Muscle of back (tissue), 13 donors: ENCODE measurements at places on chromosomes 4 and X.

- no peak for DNase-seq
Observed at GRCh38 chrX:15973946-15974345, 119.3 kb upstream of the AP1S2 start.

- no peak for DNase-seq
Observed at GRCh38 chr4:123597586-123597985, 201.0 kb downstream of the SPRY1 start.

DNA sequence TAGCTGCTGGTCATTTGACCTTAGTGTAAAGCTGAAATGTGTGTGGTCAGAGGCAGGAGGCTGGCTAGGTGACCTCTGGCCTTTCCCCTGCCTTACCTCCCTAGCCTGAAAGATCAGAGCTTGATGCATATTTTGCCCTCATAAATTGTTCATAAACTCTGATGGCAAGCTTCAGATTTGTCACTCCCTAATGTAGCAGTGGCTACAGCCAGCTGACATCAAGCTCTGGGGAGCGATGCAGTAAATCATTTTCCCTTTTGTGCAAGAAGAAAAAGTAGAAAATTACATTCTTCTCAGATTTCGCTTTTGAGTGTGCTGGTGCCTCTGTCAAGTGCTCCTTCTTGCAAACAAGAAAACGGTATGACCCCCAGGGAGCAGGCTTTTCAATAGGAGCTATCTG is 87.7 kb upstream of the MAGEA4 start:
- DNase-seq = no peak

GRCh38 chrX:140733766-140734342 is 24.3 kb downstream of the LINC00632 start:
- DNase-seq = peak; percentile 57

DNA sequence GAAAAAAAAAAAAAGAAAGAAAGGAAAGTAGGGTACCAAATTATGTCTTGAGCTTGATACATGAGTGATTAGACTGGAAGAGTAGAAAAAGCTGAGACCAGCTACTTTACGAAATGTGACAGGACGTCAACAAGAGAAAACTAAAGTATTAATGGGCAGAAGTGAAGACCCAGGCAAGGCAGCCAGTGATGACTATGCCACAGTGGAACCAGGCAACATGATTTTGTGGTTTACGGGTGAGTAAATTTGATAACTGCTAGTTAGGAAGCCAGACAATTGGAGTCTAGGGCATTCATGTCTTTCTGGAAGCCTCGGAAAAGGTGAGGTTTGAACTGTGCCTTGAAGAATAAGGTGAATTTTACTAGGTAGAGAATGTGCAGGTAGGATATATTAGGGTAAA is 326.4 kb downstream of the TENM3 start:
- DNase-seq = no peak

GRCh38 chr4:159046683-159047082 is 56.2 kb upstream of the RAPGEF2 start:
- no peak for DNase-seq

GRCh38 chr4:150379454-150379853 is 202.5 kb upstream of the MAB21L2 start:
- no peak for DNase-seq

DNA sequence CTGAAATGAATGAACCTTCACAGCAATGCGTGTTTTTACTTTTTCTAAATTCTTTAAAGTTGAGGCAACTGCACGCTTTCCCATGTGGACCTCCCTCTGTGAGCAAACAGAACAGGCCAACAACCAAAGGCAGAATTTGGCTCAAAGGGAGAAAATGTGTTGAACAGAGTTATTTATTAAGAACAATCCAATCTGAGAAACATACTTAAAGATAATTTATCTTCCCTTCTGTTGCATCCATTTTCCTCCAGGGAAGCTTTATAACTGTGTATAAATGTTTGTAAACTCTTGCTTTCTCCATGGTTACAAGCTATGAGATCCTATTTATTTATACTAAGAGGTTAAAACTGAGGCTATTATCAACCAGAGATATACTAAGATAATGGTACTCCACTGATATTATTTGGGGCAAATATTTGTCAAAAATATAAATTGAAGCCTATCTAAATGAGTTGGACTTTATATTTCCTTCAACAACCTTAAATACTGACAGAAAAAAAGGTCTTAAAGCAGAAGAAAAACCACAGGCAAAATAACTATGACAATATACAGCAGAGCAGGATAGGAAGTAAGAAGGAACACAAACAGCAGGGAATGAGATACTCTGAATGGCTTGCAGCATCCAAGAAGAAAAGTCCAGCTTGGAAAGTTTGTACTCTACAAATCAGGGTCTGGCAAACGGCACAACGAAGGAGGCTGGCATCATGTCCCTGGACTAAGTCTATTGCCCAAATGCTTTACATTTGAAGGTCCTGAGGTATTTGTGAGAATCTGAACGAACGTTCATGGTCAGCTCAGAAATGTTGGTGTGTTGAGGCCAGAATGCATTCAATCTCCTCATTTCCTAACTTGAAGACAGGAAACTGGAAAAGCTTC is 663.2 kb upstream of the INTU start:
- DNase-seq = peak; percentile 91

DNA sequence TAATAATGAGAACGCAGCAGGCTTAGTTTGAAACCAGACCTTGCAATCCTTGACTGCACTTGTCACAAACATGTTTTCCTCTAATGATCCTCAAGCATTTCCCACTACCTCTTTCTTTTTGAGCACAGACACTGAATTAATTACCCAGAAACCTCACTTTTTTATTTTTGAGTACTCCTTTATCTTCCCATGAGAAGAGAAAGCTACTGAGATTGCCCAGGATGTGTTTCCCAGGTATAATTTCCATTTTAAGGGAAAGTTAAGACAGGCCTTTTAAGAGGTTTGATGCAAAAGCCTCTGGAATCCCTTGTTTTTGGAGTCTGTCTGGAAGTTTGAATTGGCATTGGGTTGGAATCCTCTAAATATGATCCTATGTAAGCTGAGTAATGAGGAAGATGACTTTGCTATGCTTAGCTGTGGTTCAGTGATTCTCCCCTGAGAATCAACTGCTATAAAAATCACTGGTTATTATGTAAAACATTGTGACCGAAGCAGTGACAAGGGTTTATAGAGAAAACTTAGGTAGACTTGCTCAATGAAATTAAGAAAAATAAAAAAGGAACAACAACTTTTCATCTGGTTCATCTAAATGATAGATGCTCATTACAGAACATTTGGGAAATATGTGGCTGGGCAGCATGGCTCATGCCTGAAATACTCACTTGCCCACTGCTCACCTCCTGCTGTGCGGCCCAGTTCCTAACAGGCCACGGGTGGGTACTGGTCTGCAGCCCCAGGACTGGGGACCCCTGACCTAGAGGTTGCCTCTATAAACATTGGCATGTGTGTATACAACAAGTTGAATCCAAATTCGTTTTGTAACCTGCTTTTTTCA is 10.8 kb upstream of the RHOH start:
- DNase-seq = peak; percentile 17

- DNase-seq = no peak
Observed at GRCh38 chr4:86963697-86964096, 28.9 kb downstream of the AFF1 start.

DNA sequence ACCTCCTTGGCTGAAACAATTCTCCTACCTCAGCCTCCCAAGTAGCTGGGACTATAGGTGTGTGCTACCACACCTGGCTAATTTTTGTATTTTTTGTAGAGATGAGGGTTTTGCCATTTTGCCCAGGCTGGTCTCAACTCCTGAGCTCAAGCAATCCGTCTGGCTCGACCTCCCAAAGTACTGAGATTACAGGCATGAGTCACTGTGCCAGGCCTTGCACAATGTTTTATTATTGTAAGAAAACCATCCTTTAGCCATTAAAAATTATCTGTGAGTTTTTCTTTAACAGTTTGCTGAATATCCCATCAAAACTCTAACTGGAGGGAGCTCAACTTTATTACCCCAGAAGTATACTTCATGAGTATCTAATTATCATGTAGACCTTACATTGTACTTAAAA is 900.3 kb downstream of the PCDH7 start:
- no peak for DNase-seq

DNA sequence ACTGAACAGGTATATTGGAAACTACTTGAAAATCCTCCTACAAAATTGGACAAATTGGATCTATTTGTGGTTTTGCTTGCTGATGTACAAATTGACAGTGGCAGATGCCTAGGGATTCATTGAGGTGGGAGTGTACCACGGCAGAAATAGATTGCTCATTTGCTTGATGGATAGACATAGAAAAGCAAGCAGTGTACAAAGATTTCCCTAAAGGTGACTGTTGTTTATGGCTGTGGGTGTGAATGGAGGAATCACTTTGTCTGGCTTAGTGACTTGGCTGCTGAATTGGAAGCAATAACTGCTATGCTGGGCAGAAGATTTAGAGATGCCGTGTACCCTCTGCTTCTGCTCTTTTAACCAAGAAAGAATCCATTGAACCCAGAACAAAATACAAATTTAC is 191.0 kb upstream of the GRID2 start:
- no peak for DNase-seq

DNA sequence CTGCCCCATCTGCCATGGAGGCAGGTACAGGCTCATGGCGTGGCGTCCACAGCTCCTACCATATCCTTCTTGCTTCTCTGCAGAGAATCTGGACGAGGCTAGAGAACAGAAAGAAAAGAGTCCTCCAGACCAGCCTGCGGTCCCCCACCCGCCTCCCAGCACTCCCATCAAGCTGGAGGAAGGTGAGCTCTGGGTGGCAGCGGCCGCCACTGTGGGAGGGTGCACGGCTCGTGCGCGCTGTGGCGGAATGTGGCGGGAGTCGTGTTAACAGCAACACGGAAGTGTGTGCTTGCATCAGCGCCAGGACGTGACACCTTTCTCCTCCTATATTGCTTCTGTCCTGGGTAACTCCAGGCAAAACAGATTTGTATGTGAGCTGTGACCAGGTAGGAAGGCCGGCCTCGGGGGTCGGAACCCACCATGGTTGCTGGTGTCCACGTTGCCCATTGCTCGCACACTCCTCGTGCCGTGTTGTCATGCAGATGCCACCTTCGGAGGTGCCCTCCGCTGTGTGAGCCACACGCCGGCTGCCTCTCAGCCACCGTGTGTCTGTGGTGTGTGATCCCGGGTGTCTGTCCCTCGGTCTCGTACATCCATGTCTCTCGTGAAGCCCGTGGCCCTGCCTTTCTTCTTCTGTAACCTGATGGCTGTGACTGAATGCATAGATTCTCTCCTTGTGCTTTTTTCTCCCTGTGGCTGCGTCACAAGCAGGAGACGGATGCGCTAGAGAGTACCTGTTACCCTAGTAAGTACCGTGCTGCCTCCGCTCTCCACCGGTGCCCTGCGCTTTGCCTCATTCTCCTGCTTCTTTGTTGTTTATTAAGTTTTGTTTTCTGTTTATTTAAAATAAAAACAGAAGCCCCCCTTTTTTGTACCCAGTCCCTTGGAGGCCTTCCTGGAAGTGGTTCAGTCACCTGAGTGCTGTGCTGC is 37.0 kb downstream of the NOP14 start:
- DNase-seq = no peak

- DNase-seq = no peak
Observed at GRCh38 chr4:24657768-24658617, 73.6 kb upstream of the DHX15 start.

DNA sequence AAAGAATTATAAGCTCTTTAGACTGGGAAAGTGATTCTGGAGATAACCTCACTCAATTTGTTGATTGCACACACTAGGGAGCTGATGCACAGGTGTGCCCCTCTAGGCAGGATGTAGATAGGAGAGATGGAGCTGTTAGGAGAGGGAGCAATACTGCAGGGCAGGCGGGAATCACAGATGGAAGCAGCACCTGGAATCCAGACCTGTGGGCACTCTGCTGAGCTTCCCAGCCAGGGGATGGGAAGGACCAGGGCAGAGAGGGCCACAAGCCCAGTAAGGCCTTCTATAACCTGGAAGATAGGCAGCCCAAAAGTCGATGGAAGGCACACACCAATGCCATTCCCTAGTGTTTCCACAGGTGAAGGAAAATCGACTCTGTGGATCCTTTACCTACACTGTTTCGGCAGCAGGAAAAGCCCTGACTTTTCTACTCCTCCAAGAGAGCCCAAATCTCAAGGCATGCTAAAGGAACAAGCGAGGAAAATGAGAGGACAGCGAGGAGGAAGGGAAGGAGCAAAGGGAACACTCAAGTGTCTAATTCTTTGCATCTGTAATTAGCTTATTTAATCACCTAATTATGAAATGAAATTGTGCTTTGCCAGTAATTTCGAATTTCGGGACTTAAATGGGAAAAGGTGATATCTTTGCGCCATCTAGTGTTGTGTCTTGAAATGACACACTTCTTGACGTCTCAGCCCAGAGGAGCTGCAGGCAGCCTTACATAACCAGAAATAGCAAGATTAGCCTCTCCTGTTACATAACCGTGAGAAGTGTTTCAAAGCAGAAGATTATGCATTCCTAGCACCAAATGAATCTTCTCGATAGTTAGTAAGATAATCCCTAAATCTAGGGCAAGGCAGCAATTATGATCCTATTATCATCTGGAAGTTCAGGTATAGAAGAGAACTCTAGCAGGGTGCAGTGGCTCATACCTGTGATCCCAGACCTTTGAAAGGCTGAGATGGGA is 31.0 kb upstream of the TLR3 start:
- DNase-seq = peak; percentile 76

DNA sequence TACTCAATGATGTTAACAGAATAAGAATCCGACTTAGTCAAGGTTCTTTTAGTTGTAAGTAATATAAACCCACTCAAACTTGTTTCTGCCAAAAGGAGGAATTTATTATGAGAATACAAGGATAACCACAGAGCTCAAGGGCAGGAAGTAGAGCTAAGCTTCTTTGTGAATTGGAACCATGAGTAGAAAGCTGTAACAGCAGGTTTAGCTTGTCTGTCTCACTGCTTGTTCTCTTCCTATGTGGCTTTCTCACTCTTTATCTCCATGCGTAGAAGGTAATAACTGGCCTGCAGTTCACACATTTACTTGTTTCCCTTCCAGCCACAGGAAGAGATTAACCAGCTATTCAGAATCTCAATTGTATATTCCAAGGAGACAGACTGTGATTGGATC is 378.3 kb downstream of the PPP1R2C start:
- DNase-seq = no peak

GRCh38 chr4:98261405-98262291 is 464 bp downstream of the RAP1GDS1 start:
- DNase-seq = peak; percentile 60

- DNase-seq = peak; percentile 56
Observed at GRCh38 chrX:22652596-22652995, 347.2 kb upstream of the DDX53 start.

GRCh38 chrX:18879144-18879543 is 104.8 kb downstream of the PHKA2 start:
- DNase-seq = no peak

DNA sequence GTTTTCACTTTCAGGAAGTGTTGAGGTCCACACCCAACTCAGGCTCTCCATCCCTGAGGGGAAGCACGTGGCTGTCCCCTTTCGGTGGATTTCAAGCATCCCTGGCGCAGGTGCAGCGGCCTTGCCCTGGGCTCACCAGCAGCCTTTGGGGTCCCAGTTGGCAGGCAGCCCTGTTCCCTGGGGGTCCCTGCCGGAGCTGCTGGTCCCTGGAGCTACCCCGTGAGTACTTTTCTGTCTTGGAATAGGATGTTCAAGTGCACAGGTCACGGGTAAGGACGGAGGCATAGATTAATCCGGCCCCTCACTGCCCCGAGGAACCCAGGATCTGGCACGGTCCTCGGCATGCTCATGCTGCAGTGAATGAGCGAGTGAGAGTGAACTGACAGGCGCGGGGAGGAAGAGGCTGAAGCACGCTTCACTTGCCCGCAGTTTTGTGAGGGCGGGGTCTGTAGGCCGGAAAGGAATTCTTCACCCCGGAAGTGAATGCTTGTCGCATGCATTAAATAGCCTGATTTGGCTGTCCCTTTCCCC is 117.2 kb upstream of the FAT1 start:
- no peak for DNase-seq

- no peak for DNase-seq
Observed at GRCh38 chr4:88144048-88144447, 14.4 kb downstream of the ABCG2 start.
